HuH-7 (cell line): ENCODE measurements at places on chromosomes 6 and 20.

- DNase-seq: no peak
Measured at GRCh38 chr6:41150671-41151070, 3.5 kb downstream of the TREML1 start.

DNA sequence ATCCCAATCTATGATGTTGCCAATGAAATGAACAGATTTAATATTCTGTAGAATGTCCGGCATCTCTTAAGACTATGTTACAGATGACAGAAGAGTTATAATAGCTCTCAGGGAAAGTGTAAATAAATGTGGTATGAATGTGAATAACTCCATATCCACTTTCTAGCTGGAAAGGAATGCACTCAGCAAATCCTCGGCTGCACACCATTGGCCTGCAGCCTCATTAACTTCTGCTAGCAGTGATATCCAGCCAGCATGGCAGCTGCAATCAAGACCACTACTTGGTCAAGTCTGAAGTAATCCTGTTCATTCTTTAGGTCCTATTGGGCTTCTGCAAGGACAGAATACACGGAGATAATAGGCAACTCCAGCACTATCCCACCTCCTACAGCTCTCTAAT, 17.3 kb upstream of the MICA start:
- no peak for DNase-seq

DNA sequence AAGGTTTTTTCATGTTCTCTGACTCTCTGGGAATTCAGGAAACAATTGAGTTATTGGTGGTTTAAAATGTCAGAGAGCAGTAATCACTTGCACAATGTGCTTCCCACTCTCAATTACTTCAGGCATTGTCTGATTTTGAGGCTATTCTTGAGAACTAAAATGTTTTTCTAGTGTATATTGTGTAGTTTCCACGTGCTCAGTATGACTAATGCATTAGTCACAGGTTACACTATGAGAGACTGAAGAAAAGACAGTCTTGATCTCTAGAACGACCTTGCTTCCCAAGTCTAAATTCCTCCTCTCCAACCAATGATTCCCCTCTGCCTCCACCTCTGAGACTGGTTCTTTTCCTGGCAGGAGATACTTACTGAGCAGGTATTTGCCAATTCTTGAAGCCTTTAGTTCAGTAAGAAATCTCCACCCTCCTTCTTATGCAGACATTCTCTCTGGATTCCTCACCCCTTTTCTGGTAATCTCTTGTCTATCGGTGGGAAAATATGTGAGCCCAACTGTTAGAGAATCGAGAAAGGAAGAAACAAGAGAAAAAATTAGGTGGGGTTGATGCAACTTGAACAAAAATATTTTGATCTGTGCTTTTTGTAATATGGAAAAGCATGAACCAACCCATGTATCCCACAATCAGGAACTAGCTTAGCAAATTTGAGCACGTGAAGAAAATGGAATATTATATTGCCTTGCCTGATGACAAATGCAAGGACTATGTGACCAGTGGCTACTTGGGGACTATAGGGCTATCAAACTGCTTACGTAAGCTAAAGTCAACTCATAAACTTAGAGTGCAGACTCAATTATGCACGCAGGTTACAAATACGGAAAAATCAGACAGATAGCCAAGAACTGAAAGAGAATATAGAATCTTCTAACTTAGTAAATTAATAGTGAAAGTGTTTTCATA, 61.1 kb upstream of the SLC22A16 start:
- no peak for DNase-seq

DNA sequence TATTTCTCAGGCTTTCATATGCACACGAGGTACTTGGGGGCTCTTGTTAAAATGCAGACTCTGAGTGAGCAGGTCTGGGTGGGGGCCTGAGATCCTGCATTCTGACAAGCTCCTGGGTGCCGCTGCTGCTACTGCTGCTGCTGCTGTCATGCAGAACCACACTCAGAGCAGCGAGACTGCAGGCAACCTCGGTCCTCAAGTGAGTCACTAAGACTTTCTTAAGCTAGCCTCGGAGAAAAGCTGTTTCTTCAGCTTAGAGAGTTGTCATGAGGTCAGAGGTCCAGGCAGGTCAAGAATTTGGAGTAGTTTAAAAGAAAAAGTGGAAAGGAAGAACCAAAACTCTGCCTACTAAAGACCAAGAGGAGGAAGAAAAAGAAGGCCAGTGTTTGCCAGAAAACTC, 92.9 kb downstream of the SPTLC3 start:
- DNase-seq: no peak

DNA sequence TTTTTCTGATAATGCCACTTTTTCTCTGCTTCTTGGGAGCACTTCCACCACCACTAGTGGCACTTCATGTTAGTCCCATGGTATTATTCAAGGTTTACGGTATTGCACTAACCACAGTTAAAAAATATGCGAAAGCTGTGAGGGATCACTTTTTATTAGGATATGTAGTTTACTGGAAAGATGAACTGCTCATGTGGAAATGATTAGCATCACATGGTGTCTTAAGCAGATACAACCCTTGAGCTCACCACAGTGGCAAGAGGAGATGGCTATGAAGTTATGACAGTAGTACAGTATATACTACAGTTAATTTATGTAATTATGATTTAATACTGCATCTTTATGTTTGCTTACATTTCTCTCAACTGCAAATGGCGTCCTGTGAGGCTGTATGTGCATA, 134.5 kb upstream of the HMGN3 start:
- no peak for DNase-seq

DNA sequence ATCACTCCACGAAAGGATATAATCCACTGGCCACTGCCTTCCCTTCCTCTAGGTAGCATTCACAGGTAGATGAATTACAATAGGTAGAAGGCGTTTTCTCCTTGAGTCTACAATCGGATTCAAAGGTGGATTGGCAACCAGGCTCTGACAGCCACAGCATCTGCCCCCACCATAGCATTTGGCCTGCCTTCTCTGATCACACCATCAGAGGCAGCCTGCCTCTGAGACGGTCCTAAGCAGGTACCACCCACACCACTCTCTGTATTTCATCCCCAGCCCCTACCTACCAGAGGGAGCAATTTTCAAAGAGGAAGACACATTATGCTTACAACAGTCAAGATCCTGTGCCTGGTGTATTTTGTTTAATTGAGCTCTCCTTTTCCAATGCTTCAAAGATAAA, 210.5 kb upstream of the SPTLC3 start:
- no peak for DNase-seq

- no peak for DNase-seq
Measured at GRCh38 chr6:36333171-36333895, 3.4 kb downstream of the BNIP5 start.

- no peak for DNase-seq
Measured at GRCh38 chr6:114747995-114748625, 405.3 kb upstream of the HS3ST5 start.

DNA sequence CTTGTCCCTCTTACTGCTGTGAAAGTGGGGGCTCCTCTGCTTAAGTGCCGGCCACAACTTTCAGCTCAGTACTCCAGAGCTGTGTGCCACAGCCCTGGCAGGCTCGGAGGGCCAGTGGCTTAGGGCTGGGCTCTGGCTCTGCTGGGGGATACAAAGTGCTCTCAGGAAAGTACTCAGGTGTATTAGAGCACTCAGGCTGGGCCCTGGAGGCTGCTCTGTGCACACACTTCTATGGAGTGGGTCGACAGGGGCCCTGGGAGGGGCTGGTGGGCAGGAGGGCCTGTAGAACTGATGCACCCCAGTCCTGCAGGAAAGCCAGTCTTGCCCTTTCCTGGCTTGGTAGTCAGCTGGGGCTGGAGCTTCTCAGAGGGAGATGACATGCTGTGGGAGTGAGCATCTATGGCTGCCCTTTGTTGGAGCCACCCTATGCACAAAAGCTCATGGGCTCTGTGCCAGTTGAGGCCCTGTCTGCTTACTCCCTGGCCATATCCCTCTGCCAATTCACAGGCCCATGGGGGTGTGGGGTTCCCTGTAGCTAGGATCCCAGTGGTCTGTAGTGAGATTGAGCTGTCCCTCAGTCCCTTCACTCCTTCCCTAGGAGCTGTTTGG, 22.0 kb downstream of the CENPW start:
- no peak for DNase-seq

DNA sequence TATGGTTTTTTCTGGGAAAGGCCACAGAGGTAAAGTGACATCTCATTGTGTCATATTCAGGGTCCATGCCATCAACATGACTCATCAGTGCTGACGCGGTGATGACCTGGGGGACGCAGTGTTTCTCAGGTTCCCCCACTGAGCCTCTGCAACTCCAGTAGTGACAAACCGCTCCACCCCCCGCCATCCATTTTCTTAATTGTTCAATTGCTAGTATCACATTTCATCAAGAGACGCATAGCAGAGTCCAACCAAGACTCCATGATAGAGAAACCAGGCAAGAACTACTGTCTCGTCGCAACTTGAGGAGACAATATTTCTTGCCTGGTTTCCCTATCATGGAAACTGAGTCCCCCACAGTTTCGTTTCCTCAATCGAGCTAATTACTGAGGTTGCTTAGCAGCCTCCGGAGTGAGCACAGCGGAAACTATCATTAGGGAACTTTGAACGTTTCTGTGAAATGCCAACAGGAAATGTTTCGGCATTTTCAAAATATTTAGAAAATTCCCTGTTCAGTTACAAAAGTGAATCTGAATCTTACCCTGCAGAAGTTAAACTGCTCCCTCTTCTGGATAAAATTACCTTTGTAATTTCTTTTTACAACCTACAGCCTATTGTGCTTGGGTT, 12.2 kb upstream of the SERPINB1 start:
- DNase-seq: no peak

- no peak for DNase-seq
Measured at GRCh38 chr6:105692613-105693215, 289.8 kb upstream of the PREP start.

DNA sequence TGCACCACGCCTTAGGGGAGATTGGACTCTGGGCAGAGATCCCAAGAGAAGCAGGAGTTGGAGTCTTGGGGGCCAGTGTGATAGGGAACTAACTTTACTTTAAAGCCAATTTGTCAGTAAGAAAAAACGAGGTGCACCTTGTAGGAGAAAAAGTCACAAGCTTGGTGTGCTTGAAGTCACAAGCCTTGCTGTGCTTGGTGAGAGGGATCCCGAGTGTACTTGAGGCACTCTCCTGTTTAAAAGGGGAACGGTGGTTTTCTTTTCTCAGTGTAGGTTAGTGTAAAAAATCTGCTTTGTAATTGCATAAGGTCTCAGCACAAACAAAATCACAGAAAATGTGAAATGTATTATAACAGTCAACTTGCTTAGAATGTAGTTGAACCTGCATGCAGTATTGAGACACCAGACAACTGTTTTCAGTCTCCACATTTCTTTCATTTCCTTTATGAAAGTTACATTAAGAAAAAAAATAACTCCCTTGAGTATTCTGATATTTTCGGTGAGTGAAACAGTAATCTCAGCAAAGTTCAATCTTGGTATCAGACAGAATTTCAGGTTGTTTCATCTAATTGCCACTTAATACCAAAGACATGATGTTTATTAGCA, 111.1 kb upstream of the DUSP22 start:
- no peak for DNase-seq

DNA sequence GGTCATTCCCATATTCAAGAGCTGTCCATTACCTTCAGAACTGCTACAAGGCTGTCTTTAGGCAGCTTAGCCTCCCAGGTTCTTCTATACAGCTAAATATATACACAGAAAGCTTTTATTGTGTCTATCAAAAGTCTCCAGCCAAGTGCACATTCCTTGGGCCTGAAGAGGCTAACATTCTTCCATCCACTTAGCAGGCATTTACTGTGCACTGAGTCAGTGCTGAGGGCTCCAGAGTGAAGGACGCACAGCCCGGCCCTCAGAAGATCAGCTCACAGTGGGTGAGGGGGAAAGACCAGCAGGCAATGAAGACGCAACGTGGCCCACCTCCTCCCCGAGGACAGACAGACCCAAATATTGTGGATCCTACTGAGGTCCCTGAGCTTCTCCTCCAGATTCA, 569.9 kb downstream of the CDH26 start:
- no peak for DNase-seq
